ENCODE measurements at places on chromosomes 13 and 19.
A peak's percentile ranks its signal among the peaks of the same experiment; 100 is the strongest.

GRCh38 chr13:77016888-77017623 is 9.9 kb downstream of the FBXL3 start:
- no peak for DNase-seq
- H3K27me3 ChIP-seq: no peaks in the 10 kb centered on the region
- no peaks in the 10 kb centered on the region for H3K4me1 ChIP-seq
- no peak overlapping the region for H3K27ac ChIP-seq
- H3K36me3 ChIP-seq: peaks cover 80% of the 10 kb centered on the region

DNA sequence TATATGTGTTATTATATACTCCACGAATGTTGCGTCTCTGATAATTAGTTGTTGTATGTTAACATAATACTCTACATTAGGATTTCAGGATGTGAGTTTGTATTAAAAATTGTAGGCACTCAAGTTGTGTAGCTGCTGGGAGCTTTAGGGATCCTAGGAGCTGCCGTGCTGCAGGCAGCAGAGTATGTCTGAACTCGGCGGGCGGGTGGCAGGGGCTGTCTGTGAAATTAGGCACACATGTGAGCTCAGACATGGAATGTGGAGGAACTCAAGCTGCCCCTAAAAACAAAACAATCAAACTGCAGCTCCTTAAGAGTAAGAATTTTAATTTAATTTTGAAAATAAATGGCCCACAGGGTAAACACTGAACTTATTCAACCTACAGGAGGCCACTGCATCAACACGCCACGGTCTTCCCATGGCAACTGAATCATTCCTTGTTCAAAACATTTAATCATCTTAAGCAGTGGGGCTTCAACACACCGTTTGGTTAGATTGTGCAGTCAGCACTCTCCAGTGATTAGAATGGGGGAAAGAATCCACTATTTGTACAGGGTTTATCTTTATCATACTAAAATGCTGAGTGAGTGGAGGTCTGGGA is 22.7 kb downstream of the SERTM1 start:
- peaks cover 22% of the 10 kb centered on the region for H3K27me3 ChIP-seq
- no peak overlapping the region for H3K4me3 ChIP-seq
- H3K4me1 ChIP-seq: no peaks in the 10 kb centered on the region

DNA sequence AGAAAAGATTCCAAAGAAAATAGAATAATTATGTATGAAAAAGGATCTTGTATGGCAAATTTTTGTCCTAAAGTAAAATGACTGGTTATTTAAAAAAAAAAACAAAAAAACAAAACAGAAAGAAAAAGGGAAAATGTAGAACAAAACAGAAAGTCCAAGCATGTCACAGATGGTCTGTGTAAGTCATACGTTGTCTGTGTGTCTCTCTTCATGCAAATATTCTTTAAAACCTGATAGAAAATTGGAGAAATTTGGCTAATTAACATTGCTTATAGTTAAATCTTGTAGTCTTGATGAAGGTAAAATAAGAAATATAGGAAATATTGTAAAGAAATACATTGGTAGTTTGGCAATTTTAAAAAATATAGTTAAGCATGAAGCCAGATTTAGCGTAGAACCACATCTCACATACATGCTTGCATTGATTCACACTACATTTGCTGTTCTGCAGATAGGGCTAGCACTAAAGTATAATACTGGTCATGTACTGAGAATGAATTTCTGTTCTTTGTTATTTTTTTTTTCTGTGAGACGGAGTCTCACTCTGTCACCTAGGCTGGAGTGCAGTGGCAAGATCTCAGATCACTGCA is 58.4 kb downstream of the SPRYD7 start:
- H3K27ac ChIP-seq: no peak overlapping the region
- H3K4me1 ChIP-seq: no peaks in the 10 kb centered on the region
- DNase-seq: no peak
- no peaks in the 10 kb centered on the region for H3K36me3 ChIP-seq
- H3K4me3 ChIP-seq: no peak overlapping the region

- no peaks in the 10 kb centered on the region for H3K4me1 ChIP-seq
- no peaks in the 10 kb centered on the region for H3K27me3 ChIP-seq
- peak overlapping the region; percentile 60 for H3K27ac ChIP-seq
- H3K4me3 ChIP-seq: no peak overlapping the region
Measured at GRCh38 chr13:53143757-53144339, 115.2 kb downstream of the OLFM4 start.

- no peaks in the 10 kb centered on the region for H3K4me1 ChIP-seq
- H3K36me3 ChIP-seq: no peaks in the 10 kb centered on the region
- no peak overlapping the region for H3K4me3 ChIP-seq
- H3K27ac ChIP-seq: no peak overlapping the region
- no peak for DNase-seq
Measured at GRCh38 chr13:36630181-36630803, 43.5 kb upstream of the SERTM1 start.

- no peak overlapping the region for H3K4me3 ChIP-seq
- H3K4me1 ChIP-seq: no peaks in the 10 kb centered on the region
- no peak overlapping the region for H3K27ac ChIP-seq
- H3K36me3 ChIP-seq: no peaks in the 10 kb centered on the region
- peaks cover 5% of the 10 kb centered on the region for H3K27me3 ChIP-seq
Measured at GRCh38 chr13:75258159-75258782, 223.7 kb downstream of the TBC1D4 start.

DNA sequence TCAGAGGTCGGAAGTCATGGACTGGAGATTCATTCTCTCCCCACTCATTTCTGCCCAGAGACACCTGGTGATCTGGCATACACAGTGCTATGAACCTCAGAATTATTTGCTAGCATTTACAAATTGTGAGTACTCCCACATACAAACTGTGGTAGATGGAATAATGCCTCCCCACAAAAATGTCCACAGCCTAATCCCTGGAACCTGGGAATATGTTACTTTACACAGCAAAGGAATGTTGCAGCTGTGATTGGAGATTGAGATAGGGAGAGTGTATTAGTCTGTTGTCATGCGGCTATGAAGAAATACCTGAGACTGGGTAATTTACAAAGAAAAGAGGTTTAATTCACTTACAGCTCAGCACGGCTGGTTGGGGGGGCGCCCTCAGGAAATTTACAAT is 3.1 kb upstream of the UQCRFS1 start:
- H3K27me3 ChIP-seq: peaks cover 39% of the 10 kb centered on the region
- no peaks in the 10 kb centered on the region for H3K36me3 ChIP-seq
- no peak overlapping the region for H3K27ac ChIP-seq
- H3K4me1 ChIP-seq: peaks cover 11% of the 10 kb centered on the region

GRCh38 chr13:61246351-61246750 is 169.3 kb downstream of the PCDH20 start:
- H3K27ac ChIP-seq: no peak overlapping the region
- no peaks in the 10 kb centered on the region for H3K27me3 ChIP-seq
- H3K4me3 ChIP-seq: no peak overlapping the region

DNA sequence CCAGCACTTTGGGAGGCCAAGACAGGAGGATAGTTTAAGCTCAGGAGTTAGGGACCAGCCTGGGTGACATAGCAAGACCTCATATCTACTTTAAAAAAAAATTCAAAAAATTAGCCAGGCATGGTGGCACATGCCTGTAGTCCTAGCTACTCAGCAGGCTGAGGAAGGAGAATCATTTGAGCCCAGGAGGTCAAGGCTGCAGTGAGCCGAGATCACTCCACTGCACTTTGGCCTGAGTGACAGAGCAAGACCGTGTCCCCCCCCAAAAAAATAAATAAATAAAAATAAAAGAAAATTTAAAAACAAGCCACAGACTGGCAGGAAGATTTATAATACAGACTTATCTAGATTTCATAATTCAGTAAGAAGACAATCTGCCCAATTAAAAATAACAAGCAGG is 14.8 kb downstream of the PSPC1 start:
- H3K4me1 ChIP-seq: no peaks in the 10 kb centered on the region
- DNase-seq: no peak
- no peaks in the 10 kb centered on the region for H3K27me3 ChIP-seq
- H3K4me3 ChIP-seq: no peak overlapping the region
- H3K27ac ChIP-seq: no peak overlapping the region

DNA sequence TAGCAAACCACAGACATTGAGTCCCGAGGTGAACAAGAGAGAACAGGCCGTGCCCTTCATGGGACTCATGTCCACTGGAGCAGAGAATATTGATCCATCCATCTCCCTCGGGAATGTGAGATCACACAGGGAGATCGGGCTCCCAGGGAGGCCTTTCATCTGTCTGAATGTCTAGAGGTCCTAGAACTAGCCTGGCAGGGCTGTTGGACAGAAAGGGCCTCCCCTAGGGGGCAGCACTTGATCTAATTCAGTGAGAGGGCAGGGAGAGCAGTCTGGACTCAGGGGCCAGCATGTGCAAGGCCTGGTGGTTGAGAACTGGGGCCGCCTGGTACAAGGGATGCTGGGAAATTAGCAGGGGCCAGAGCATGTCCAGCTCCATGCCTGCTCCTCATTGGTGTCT is 4.3 kb downstream of the RUVBL2 start:
- no peak overlapping the region for H3K27ac ChIP-seq
- DNase-seq: peak; percentile 69
- peaks cover 10% of the 10 kb centered on the region for H3K4me1 ChIP-seq
- H3K4me3 ChIP-seq: no peak overlapping the region
- no peaks in the 10 kb centered on the region for H3K27me3 ChIP-seq

- peaks cover 98% of the 10 kb centered on the region for H3K27me3 ChIP-seq
- no peaks in the 10 kb centered on the region for H3K4me1 ChIP-seq
- no peak for DNase-seq
- no peak overlapping the region for H3K4me3 ChIP-seq
- H3K36me3 ChIP-seq: no peaks in the 10 kb centered on the region
Measured at GRCh38 chr19:1734321-1734966, 18.9 kb upstream of the ONECUT3 start.

DNA sequence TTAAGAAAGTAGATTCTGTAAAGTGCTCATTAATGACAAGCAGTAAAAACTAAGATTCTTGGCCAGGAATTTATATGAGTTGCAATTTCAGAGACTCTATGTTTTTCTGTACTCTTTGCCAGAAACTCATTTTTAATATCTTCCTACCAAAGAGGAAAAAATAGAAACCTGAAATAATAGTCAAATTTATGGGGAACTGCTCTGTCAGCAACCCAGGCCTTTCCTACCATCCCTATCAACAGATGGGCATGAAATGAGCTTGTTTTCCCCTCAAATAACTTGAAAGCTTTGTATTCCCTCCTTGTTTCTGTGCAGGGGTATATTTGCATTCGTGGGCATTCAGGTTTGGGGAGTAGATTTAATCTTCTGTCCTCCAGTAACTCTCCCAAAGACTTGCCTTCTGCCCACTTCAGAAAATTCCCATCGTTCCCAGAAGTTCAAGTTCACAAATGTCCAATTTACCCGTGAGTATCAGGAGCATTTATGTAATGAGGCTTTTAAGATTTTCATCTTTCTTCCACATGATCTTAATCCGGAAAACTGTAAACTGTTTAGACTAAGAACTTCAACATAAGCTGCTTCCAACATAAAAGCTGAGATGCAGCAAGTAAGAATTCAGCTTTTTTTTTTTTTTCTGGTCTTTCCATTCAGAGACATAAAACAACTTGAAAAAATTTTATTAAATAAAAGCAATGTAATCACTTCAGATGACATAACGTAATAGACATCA is 363.1 kb downstream of the EFNB2 start:
- H3K27me3 ChIP-seq: no peaks in the 10 kb centered on the region
- no peak overlapping the region for H3K27ac ChIP-seq

DNA sequence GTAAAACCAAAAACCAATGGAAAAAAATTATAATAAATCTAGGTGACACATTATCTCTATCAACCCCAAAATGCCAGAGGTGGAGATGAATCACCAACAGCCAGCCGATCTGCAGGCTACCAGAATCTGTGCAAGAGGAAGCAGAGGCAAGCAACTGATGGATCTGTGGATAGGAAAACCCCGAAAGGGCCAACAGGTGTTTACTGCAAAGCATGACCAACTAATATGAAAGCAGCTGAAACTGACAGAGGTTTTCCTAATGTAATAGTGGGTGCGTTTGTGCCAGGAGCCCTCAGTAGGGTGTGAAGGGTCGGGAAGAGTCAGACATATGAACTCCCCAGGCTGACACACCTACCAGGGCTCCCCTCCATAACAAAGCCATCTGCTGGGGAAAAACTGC is 554.6 kb downstream of the RFC3 start:
- H3K4me3 ChIP-seq: no peak overlapping the region
- H3K36me3 ChIP-seq: no peaks in the 10 kb centered on the region
- H3K4me1 ChIP-seq: no peaks in the 10 kb centered on the region
- no peak for DNase-seq
- H3K27me3 ChIP-seq: no peaks in the 10 kb centered on the region

DNA sequence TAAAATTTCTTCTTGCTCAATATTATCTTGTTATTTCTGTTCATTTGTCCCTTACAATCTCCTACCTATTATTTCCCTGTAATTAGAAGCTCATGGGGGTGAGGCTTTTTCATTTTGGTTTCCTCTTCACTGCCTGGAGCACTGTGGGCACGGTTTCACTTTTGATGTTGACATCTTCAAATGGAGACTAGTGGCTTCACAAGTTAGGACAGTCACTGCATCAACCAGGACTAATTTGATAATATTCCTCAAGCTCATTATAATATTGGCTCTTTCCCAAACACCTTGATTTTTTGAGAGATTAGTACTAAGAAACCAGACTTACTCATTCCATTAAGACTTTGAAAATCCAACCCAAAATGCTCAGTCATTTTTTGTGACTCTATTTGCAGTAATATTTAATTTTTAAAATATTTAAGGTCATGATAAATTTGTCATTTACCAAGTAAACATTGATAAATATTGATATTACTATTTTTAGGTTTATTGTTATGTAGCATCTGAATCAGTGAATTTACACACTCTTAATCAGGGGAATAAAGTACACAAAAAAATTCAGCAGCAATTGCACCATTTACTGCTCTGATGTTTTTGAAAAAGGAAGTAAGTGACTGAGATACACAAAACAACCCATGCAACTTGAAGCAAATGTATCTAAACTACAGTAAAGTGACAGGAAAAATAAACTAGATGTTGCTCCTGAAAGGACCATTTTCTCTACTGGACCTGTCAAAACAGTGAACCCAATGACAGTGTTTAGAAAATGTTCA is 28.8 kb upstream of the RCBTB2 start:
- no peak overlapping the region for H3K27ac ChIP-seq
- no peaks in the 10 kb centered on the region for H3K36me3 ChIP-seq
- no peaks in the 10 kb centered on the region for H3K27me3 ChIP-seq
- H3K4me3 ChIP-seq: no peak overlapping the region

GRCh38 chr13:95480131-95480545 is 72.4 kb upstream of the CLDN10 start:
- H3K4me3 ChIP-seq: no peak overlapping the region
- no peaks in the 10 kb centered on the region for H3K4me1 ChIP-seq
- H3K36me3 ChIP-seq: no peaks in the 10 kb centered on the region
- H3K27ac ChIP-seq: no peak overlapping the region
- no peaks in the 10 kb centered on the region for H3K27me3 ChIP-seq

DNA sequence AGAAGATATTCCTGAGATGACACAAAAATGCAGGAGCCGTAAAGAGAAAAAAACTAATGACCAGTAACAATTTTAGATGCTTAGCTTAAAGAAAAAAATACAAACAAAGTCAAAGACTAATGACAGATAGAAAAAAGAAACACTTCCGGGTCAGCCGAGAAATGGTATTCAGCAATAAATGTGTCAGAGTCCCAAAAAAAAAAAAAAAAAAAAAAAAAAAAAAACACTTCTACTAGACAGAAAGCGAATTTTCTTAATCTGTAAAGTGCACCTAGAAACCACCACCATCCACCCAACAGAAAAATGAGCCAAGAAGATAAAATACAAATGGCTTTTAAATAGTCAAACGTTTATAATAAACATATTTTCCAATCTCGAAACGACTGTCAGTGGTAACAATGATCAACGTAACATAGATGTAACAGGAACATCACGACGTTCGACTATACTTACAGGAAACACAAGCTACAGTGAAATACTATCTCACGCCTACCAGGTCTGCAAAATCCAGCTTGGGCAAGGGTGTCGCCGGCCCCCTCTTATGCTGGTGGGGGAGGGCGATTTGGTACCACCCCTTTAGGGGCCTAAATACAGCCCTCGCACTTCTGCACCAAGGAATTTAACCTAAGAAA is 10.6 kb downstream of the ABHD17A start:
- peak overlapping the region; percentile 91 for H3K4me3 ChIP-seq
- peaks cover 3% of the 10 kb centered on the region for H3K36me3 ChIP-seq

All from SK-N-SH (cell line).